Right hindlimb (tissue), 1 donor: ENCODE measurements at places on chromosomes 1 and 21.

DNA sequence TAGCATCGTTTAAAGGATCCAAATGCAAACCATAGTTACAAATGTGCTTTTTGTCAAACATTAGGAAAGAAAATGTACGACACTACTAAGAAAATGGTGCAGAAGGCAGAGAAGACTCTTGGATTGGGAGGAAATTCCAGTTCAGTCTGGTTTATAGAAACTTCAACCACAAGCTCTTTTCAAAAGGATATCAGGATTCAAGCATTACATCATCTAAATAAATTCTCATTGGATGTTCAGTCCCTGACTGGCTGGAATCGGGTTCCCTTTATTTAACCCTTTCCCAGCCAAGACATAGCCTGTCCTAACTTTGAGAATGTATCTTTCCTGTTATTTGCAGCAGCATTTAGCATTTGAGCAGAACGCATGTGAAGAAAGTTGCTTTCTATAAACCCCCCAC, 184.6 kb downstream of the LMO4 start:
- no peak for DNase-seq

- no peak for DNase-seq
These were observed 93.5 kb downstream of the PGBD5 start for GRCh38 chr1:230332575-230333066.

GRCh38 chr1:87197641-87198040, 131.0 kb upstream of the LMO4 start:
- DNase-seq, result no peak

DNA sequence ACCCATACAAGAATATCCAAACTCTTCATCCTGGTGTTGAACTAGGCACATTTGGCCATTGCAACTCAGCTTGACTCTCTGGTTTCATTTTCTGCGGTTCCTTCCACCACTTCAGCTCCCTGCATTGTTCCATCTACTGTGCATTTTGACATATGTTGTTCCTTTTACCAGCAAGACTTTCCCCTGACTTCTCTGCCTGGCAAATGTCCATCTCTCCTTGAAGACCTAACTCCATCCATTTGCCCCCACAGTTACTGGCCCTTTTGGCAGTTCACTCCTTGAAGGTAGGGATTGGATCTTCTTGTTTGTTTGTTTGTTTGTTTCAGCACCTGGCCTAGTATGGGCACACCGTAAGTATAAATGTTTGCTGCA, 8.7 kb downstream of the PADI2 start:
- no peak for DNase-seq

GRCh38 chr1:173453982-173454381, 23.2 kb upstream of the PRDX6 start:
- DNase-seq, result no peak

- DNase-seq, result no peak
These were observed 97.3 kb downstream of the MAP3K21 start for GRCh38 chr1:233424779-233425178.

GRCh38 chr1:228005511-228006033, 1.2 kb upstream of the WNT3A start:
- DNase-seq, result peak; percentile 4

GRCh38 chr1:45305231-45305630, 21.5 kb upstream of the HPDL start:
- DNase-seq, result no peak

DNA sequence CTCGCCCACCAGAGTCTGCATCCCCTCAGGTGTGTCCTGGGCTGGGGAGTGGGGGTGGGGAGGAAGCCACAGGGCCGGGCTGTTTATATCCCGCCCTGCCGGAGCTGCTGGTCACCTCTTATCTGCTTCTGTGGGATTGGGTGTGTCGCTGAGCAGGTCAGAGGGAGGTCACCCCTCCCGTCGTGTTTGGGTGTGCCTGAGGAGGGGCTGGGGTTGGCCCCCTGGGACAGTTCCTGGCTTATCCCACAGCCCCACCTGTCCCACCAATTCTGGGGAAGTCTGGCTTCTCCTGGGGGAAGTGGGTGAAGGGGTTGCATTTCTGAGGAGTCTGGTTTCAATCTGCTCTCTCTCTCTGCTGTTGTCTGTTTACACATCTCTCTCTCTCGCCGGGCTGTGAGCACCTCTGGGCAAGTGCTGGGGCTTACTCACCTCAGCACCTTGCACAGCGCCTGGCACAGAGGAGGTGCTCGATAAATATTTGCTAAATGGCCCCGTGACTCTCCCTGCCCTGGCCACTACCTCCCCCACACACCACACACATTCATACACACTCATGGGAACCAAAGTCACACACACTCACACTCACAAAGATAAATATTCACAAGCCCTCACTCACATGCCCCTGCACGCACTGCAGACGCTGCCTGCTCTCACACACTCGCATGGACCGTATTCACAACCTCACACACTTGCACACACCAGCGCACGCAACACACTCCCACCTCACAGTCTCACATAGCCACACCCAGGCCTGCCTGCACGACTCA, 8.3 kb downstream of the ELF3 start:
- DNase-seq, result no peak

DNA sequence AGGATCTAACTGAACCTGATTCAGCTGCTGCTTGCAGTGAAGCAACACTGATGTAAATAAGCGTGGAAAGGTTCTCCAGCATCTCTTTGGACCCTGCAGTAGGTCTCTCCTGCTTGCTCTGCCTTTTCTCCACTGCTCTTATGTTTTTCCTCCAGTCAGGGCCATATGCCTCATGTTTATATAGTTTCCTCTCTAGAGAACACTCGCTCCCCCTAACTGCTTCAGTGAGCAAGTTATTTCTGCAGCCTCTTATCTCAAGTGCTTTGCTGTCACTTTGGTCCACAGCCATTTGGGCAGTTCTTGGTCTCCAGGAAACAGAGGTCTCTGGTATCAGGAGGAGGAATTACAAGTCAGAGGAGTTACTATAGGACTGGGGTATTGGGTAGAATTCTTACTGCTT, 5.3 kb downstream of the PRUNE1 start:
- DNase-seq, result no peak

DNA sequence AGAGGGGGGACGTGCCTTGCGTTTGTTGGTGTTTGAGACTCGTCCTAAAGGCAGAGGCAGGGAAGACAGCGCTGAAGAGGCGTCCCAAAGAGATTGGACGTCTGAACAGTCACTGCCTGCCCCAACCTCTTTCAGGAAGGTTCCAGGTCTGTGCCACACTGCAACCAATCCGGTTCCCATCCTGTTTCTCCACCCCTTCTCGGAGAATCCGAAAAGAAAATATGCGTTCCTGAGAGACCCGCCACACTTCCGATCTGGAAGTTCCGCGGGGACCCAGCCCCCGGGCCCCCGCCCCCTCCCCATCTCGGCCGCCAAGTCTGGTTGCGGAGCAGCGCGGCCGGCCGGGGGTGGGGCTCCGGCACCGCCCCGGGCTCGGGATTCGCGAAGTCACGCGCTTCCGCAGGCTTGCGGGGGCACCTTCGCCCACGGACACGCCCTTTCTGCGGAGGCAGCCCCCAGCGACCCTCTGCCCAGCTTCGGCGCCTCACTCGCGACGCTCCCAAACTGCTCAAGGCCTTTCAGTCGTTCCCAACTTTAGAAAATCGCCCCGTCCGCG, 124.5 kb upstream of the DPYD start:
- peak; percentile 19 for DNase-seq

DNA sequence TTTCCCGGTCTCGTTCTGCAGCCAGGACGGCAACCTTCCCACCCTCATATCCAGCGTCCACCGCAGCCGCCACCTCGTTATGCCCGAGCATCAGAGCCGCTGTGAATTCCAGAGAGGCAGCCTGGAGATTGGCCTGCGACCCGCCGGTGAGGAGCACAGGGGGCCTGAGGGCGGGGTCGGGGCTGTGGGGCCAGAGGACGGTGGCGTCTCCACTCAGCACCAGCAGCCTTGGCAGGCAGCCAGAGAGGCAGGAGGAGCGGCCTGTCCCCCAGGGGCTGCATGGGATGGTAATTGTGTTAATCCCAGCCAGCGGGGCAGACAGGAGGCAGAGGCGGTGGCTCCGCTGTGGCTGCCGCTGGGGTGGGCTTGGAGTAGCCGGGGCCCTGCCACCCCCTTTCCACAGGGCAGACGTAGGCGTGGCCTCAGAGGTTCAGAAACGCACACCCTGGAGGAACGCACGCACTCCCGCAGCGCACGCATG, 12.1 kb downstream of the SAMD11 start:
- peak; percentile 65 for DNase-seq

- DNase-seq, result no peak
These were observed 57.5 kb downstream of the KIAA0319L start for GRCh38 chr1:35499652-35500176.

DNA sequence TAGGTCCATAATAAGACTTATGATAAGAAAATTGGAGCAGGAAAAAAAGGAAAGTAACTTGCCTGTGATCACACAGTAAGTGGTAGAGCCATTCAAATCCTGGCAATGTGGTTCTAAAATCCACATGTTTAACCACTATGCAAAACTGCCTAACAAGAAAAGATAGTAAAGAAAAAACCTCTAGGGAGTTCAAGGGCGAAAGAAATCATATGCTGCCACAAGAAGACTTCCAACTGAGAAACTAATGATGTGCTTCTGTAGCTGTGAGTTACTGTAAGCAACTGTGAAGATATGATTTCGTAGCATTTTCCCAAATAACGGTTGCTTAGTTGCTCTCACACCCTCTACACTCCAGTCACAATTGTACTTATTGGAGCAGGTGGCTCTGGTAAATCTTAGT, 20.9 kb upstream of the LYPLAL1 start:
- no peak for DNase-seq

DNA sequence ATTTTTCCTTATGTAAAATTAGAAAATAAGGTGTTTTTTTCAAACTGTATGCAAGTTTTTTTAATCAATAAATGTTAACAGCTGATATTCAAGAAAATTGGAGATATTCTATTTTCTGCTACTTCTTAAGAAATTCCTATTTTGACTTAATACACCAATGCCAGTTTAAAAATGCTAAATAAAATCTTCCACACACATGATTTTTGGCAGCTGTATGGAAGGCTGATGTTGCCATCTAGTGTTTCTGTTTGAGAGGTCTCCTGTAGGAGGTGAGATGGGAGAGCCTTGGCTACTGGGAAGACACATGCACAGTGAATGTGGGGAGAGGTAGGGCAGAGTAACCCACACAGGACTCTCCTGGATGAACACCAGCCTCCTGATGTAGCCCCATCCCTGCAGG, 29.2 kb upstream of the OR2B11 start:
- peak; percentile 40 for DNase-seq

GRCh38 chr1:54786778-54787177, 14.3 kb downstream of the TTC22 start:
- DNase-seq, result no peak

DNA sequence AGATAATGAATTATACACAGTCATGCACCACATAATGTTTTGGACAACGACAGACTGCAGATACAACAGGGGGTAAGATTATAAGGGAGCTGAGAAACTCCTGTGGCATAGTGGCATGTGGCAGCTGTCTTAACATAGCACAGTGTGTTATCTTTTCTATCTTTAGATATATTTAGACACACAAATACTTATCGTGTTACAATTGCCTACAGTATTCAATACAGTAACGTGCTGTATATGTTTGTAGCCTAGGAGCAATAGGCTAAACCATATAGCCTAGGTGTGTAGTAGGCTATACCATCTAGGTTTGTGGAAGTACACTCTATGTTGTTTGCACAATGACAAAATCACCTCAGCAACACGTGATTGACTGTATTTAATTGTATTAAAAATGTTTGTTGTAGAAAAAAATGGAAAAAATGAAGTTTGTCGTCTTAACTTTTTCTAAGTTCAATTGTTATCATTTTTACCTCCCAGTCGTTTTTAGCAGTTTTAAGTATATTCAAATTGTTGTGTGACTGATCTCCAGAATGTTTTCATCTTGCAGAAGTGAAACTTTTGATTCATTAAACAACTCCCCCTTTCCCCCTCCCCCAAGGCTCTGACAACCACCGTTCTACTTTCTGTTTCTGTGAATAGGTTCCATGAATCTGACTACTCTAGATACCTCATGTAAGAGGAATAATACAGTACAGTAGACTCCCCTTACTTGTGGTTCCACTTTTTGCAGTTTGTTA, 351.0 kb upstream of the B3GALT2 start:
- no peak for DNase-seq

DNA sequence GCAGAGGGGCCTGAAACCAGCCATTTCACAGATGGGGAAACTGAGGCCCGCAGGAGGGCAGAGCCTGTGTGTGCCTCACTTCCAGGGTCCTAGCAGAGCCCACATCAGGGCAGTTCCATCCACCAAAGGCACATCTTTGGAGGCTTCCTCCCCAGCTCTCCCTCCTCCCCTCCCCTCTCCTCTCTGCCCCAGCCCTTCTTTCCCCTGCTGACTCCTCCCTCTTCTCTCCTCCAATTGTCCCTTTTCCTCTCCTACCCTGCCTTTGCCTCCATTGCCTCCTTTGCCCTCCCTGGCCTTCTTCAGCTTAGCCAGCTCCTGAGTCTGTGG, 56.6 kb downstream of the TMEM53 start:
- DNase-seq, result no peak

- DNase-seq, result no peak
These were observed 110.0 kb upstream of the COL11A1 start for GRCh38 chr1:103218369-103218768.

DNA sequence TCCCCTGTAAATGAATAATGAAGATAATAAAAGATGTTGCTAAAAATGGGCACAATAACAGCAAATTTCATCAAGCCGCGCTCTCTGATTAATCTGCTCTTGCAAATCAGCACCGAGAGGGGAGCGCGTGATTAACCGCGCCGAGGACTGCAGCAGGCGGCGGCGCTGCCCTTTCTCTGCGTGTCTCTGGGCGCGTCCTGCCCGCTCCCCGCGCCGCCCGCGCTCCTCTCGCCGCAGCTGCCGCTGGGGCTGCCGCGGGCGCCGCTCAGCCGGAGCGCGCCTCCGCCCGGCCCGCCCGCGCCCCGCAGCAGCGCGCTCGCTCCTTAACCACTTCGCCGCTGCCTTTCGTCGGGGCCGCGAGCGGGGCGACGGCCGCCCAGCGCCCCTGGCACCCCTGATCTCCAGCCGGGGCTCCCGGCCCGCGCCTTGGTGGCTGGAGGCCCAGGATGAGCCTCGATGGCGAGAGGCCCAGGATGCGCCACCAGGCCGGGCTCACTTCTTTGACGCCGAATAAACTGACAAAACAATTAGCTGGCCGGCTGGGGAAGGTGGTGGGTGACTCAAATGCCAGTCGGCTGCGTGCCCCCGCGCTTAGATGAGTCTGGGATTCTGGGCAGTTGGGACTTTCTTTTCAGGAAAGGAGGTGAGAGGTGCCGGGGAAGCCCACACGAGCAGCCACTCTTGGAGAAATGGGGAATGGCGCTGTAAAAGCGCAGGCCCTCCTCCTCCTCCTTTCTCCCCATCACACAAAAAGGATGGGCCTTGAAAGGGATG, 221.4 kb upstream of the PKN2 start:
- DNase-seq, result peak; percentile 52

DNA sequence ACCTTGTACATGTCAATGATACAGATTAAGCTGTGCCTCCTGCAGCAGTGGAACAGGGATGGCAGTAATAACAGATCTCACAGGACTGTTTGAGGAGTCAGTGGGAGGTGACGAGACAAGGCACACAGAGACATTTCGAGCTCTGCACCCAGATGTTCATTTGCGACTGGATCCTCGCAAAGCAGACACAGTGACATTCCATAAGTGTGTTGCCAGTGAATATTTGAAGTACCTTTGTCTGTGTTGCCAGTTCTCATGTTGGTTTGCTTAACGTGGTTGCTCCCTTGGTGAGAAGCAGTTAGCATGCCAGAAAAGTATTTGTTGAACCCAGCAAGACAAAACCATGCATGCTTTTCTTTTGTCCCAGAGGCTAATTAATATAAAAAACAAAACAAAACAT, 67.0 kb downstream of the NID1 start:
- DNase-seq, result no peak

GRCh38 chr1:107936498-107937481, 28.2 kb downstream of the VAV3 start:
- peak; percentile 28 for DNase-seq

- no peak for DNase-seq
These were observed 145.0 kb upstream of the DNAH14 start for GRCh38 chr1:224784265-224785039.
